NCI-H226 (cell line): ENCODE measurements at places on chromosomes 4 and X.

GRCh38 chr4:914531-914930, 17.6 kb downstream of the GAK start:
- no peak for DNase-seq

GRCh38 chr4:185068837-185069236, 50.5 kb downstream of the HELT start:
- DNase-seq, result no peak

- no peak for DNase-seq
Measured at GRCh38 chrX:48475296-48475695, 703 bp upstream of the FTSJ1 start.

DNA sequence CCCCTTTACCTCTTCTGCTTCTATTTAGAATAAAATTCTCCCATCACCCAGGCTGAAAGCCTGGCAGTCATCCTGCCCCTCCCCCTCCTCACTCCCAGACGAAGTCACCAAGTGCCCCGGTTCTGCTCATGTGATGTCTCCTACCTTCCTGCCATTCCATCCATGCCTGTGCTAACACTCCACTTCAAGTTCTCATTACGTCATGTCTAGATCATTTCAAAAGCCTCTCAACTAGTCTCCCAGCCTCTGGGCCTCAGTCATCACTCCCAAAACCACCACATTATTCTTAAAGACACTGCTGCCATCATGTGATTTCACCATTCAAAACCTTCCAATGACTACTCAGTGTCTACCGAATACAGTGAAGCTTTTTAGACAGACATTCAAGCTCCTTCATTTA, 17.2 kb upstream of the HOPX start:
- DNase-seq, result peak; percentile 41

DNA sequence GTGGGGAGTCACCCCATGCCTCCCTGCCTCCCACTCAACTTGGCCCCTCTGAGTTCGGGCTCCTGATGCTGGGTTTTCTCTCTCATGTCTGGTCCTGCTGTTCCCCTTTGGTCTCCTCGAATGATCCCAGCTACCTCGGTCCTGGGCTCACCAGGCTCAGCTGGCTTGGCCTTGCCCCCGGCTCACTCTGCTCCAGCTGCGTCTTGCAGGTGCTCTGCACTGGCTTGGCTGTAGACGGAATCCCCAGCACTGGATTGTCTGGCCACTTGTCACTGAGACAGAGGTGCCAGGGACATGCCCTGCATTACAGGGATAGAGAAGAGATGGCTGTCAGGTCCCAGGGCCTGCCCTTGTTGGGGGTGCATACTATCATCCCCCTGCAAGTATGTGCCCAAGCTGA, 41.6 kb upstream of the NYX start:
- no peak for DNase-seq

DNA sequence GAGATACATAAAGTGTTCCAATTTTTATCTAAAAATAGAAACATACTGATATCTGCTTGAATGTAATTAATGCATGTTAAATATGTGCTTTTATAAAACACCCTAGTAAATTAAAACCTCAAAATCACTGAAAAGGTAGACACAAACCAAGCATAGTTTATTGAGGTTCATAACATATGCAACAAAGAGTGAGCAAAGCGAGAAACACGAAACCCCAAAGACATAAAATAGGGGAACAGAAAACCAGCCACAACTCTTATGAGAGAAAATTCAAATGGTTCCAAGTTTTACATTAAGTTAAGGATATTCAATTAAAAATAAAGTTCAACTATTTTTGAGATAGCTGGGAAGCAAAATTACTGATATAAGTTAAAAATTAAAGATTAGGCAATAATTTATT, 336.4 kb upstream of the AGA start:
- no peak for DNase-seq

DNA sequence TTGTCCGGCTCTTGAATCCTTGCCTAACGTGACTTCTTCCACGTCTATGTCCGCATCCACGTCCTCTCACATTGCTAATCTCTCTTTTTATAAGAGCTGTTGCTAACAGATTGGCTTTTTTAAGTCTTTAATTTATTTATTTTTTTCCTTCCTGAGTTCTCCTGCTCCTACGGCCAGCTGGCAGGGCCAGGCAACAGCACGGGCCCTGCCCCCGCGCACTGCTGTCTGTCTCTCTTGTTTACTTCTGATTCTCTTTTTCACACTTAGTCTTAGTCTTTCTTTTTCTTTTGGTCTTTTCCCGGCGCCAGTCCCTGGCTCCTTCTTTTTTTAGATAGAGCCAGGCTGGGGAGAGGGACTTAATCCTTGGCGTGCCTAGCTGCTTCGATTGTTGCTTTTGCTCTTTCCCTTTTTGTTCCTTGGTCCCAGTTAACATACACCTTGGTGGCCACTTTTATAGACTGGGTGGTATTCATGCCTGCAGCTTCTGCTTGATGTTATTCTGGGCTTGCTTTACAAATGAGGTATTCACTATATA, 53.2 kb upstream of the RBMX start:
- DNase-seq, result no peak

GRCh38 chr4:81165861-81166430, 49.1 kb downstream of the PRKG2 start:
- no peak for DNase-seq

- no peak for DNase-seq
Measured at GRCh38 chrX:26146024-26146423, 7.9 kb downstream of the MAGEB18 start.

DNA sequence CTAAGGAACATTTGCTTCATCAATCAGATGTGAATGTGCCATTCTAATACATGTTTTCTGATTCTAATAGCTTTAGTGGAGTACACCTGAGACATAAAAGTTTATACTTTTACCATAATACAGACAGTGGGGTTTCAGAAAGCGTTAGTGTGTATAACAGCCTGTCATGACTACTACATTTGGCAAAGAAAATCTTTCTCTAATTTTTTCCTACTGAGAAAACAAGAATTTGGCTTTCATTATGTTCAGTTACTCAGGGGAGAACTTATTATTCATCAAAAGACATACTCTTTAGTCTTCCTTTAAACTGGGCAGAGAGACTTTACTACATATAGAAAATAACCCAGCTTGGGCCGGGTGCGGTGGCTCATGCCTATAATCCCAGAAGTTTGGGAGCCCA, 104.9 kb downstream of the PCDH18 start:
- no peak for DNase-seq

DNA sequence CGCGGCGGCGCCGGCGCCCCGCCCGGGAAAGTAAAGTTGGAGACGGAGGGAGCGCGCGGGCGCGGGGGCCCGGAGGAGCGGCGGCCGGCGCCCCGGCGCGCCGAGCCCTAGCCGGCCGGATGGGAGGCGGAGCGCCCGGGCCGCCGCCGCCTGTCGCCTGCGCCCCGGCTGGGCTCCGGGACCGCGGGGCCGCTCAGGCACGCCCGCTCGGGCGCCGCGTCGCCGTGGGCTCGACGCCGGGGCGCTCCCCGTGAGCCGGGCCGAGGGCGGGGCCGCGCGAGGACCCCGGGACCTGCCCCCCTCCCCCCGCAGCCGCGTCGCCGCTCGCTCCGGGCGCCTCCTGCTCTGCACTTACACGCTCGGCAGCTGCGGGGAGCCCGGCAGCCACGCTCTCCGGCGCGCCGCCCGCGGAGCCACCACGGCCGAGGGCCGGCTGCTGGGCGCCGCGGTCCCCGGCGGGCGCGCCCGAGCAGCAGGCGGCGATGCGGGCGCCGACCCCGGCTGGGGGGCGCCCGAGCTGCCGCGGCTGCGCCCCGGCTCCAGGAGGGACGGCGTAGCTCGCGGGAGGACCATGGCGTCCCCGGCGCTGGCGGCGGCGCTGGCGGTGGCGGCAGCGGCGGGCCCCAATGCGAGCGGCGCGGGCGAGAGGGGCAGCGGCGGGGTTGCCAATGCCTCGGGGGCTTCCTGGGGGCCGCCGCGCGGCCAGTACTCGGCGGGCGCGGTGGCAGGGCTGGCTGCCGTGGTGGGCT, at the start of gene ADRA2C:
ADRA2C (plus strand) TSS at position 350 of the 749 bp plus-strand sequence; CDS start at position 572, 222 bp downstream.
- DNase-seq, result no peak

DNA sequence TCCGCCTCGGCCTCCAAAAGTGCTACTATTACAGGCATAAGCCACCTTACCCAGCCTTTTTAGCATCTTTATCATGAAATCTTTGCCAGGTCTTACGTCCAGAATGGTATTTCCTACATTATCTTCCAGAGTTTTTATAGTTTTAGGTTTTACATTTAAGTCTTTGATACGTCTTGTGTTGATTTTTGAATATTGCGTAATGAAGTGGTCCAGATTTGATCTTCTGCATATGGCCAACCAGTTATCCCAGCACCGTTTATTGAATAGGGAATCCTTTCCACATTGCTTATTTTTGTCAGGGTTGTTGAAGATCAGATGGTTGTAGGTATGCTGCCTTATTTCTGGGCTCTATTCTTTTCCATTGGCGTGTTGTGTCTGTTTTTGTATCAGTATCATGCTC, 349.6 kb downstream of the KCTD8 start:
- DNase-seq, result no peak

GRCh38 chrX:632366-633042, 1.9 kb downstream of the SHOX start:
- DNase-seq, result no peak

- DNase-seq, result no peak
Measured at GRCh38 chr4:188434643-188435042, 295.4 kb downstream of the TRIML1 start.

DNA sequence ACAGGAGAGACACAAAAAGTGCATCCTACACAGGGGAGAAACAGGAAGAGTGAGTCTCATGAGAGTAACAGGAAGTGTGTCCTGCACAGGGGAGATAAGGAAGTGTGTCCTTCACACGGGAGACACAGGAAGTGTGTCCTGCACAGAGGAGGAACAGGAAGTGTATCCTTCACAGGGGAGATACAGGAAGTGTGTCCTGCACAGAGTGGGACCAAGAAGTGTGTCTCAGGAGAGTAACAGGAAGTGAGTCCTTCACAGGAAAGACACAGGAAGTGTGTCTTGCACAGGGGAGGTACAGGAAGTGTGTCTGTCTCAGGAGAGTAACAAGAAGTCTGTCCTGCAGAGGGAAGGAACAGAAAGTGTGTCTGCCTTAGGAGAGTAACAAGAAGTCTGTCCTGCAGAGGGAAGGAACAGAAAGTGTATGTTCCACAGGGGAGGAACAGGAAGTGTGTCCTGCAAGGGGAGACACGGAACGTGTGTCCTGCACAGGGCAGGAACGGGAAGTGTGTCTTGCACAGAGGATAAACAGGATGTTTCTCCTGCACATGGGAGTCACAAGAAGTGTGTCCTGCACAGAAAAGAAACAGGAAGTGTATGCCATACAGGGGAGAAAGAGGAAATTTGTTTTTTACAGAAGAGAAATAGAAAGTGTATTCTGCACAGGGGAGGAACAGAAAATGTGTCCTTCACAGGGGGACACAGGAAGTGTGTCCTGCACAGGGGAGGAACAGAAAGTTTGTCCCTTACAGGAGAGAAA, 102.0 kb downstream of the ARSF start:
- no peak for DNase-seq

GRCh38 chrX:86263526-86263925, 115.3 kb downstream of the DACH2 start:
- DNase-seq, result no peak

DNA sequence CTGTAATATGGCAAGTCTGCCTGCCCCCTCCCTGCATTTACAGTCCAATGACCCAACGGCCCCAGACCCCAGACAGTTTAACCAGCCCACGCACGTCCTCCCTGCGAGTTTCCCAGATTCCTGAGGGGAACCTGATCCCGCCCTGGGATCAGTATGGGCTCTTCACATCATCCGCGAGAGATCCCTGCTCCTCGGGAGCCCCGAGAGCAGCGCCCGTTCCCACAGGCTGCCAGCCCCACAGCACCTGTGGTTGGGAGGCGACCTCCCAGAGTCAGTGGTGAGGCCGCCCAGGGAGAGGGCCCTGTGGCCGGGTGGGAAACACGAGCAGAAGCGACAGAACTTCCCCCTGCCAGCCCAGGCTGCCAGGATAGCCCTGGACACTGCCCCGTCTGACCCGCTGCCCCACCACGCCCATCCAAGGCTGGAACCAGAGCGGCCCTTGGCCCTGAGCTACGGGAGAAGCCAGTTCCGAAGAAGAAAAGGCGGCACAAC, 32.8 kb downstream of the TSC22D3 start:
- no peak for DNase-seq

DNA sequence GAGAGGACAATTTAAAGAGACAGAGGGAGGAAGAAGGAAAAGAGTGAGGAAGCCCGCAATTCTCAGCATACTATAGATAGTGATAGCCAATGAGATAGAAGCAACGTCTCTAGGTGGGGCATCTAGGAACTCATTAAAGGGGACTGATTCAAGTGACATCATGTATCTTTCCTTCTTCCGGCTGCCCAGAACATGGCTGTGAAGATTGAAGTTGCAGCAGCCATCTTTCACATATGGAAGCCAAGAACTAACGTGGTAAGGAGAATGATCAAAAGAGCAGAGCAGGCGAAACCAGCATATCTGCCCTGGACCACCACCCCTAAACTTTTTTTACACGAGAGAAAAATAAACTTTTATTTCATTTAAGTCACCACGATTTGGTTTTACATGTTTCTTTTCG, 133.8 kb downstream of the DDX53 start:
- DNase-seq, result no peak

DNA sequence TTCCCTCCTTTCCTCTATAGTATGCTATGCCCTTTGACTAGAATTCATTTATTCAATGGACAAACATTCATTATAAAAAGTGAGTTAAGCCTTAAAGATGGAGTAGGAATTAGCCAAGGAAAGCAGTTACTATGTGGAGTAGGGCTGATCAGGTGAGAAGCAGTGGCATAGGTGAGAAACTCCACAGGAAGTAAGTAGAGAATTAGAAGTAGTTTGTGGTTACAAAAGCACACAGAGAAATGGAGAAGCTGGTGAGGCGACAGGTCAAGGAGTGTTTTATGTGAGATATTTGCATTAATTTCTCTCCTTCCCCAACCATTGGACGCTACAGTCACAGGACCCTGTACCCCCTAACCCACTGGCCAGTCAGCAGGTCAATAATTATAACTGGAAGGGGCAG, 30.6 kb downstream of the SETD7 start:
- DNase-seq, result no peak

GRCh38 chrX:43805579-43805978, 76.7 kb downstream of the MAOB start:
- DNase-seq, result no peak

GRCh38 chr4:121728798-121729226, 32.0 kb upstream of the ANXA5 start:
- DNase-seq, result peak; percentile 69

DNA sequence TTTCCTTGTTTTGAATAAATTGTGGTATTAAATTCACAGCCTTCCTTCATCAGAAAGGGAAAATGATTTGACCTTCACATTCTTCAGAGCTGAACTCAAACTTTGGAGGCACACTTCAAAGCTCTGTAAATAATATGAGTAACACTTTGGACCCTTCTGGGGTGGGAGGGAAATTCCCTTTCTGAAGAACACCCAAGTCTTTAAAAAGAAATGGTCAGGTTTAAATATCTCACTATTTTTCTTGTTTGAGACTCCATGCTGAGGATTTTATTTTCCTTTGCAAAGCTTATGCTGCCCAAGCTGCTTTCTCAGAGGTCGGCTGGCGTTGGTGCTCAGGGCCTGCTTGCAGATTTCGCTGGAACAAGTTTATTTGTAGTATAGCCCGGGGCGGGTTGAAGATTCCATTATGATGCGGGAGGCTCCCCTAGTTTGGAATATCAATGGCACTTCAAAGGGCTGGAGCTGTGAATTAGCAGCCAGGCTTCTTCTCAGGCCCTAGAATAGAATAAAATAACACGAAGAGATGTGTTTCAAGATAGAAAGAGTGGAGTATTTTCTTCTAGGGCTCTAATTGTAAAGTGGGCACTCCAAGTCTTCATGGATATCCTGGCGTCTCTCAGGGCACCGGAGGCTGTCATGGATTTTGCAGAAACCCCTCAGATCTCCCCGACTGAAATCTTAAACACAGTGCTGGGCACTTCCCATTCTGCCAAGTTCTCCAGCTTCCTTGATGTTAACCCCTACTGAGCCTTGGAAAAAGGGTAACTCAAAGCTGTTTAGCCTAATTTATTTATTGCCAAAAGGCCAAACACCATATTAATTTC, 315.6 kb downstream of the GPAT3 start:
- peak; percentile 62 for DNase-seq
